ENCODE measurements at places on chromosomes 1 and 21. TPM values are rescaled to one million over a fixed set of nuclear protein-coding genes. Genes with fewer than 3 reads are reported as not detected.

The KCNN3 gene
- 50.8 TPM for total RNA-seq

The NCAM2 gene
- total RNA-seq, result not detected

The RPL22 gene
- 589 TPM for total RNA-seq

The SNRNP40 gene
- 99.9 TPM for total RNA-seq

The GSTM1 gene
- total RNA-seq, result not detected

The AMIGO1 gene
- total RNA-seq, result 0.15 TPM

DNA sequence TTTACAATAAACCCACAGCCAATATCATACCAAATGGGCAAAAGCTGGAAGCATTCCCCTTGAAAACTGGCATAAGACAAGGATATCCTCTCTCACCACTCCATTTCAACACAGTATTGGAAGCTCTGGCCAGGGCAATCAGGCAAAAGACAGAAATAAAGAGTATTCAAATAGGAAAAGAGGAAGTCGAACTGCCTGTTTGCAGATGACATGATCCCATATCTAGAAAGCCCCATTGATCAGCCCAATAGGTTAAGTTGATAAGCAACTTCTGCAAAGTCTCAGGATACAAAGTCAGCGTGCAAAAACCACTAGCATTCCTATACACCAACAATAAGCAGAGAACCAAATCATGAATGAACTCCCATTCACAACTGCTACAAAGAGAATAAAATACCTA, 235.5 kb downstream of the DPYD start:
- DNase-seq, result no peak

GRCh38 chr21:42615924-42616323, 37.5 kb upstream of the PDE9A start:
- DNase-seq, result no peak

GRCh38 chr1:36183309-36183856, 27.4 kb downstream of the MAP7D1 start:
- no peak for DNase-seq

- DNase-seq, result no peak
Observed at GRCh38 chr1:206690516-206690915, 5.8 kb downstream of the MAPKAPK2 start.

GRCh38 chr1:53071167-53071865, 9.3 kb downstream of the PODN start:
- DNase-seq, result no peak

DNA sequence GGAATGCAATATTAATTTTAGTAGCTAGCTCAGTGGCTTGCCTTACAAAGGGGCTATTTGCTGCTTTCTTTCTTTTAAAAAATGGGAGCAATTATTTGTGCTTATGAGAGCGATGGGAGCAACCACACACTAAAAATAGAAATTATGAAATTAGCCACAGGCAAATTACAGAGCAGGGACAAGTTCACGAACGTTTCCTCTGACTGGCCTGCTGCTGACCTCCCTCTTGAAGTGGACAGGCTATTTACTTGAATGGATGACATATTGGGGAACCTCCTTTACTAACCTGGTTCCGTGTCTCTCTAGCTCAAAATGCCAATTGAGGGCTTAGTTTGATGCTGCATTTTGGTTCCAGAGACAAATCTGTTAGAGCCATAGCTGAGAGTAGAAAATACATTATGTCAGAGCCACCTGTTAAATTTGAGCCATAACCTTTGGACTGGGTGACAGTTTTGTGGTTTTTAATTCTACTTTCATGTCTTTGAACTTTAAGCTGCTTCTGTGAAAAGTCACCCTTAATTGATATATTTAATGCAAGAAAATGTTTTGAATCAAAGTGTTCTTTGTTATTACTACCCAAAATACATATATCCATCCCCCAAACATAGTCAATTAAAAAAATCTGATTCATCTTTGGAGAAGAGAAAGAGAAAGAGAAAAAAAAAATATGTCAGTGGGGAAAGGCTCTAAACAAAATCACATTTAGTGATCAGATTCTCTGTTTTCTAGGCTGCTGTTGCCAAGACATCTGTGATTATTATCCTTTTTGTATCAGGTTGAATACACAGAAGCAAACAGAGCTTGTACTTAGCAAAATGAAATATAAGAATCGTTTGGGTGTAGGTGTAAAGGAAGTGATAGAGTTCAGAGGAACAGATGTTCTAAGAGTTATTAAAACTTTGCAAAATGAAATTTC, 351.9 kb downstream of the ADGRL2 start:
- no peak for DNase-seq

DNA sequence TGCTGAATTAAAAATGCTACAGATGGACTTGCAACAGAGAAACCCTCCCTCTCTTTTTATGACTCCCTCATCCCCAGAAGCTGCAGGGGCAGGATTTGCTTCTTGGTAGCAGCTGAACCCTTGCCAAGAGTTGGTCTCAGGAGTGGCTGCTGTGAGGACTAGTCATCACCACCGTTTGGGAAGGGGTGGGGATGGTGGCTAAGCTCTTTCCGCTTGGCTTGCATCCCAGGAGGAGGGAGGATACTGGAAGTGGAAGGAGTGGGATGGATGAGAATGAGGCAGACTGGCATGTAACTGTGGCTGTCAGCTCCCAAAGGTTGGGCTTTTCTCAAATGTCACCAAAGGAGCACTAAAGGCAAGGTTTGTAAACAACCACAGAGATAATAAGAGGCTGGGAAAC, 50.8 kb upstream of the COL24A1 start:
- DNase-seq, result no peak

- no peak for DNase-seq
Observed at GRCh38 chr1:208053661-208054060, 142.7 kb upstream of the CD34 start.

- DNase-seq, result no peak
Observed at GRCh38 chr1:22517956-22518355, 45.3 kb upstream of the EPHA8 start.

DNA sequence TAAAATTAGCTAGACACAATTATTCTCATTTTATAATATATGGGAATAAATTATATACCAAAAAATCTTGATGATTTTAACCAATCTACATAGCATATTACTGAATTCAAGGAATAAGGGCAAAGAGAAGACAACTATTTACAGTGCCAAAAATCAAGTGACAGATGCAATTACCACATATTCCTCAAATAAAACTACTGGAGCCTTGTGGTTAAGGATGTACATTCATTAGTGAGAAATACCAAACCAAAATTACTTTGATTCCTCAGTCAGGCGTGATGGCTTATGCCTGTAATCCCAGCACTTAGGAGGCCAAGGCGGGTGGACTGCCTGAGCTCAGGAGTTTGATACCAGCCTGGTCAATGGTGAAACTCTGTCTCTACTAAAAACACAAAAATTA, 68.8 kb upstream of the RBM34 start:
- no peak for DNase-seq

DNA sequence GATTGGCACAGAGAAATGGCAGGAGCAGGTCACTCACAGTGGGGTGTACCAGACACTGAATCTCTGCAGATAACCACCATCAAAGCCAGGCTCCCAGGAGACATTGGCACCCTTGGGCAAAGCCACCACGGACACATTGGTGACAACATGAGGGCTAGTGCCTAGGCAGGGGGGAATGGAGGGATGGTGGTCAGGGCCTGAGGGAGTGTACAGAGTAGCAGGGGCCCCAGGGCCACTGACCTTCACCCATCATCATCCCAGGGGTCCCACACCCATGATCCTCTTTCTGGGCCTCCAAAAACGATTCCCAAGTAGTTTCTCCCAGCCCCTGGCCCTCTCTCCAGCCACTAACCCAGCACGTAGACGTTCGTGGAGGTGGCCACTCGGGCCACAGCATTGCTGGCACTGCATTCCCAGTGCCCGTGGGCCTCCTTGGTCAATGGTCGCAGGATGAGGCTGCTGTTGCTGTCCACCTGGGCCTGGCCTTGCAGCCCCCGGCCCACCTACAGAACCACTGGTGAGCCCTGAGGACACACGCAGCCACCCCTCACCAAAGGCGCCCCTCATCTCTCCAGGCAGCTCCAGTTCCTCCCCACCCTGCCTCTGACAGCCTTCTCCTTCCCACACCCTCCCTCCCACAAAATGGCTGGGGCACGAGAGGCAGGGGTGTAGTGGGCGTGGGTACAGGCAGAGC, 5.9 kb upstream of the TAGLN2 start:
- no peak for DNase-seq

GRCh38 chr1:31412205-31412604, 808 bp upstream of the SERINC2 start:
- DNase-seq, result no peak

DNA sequence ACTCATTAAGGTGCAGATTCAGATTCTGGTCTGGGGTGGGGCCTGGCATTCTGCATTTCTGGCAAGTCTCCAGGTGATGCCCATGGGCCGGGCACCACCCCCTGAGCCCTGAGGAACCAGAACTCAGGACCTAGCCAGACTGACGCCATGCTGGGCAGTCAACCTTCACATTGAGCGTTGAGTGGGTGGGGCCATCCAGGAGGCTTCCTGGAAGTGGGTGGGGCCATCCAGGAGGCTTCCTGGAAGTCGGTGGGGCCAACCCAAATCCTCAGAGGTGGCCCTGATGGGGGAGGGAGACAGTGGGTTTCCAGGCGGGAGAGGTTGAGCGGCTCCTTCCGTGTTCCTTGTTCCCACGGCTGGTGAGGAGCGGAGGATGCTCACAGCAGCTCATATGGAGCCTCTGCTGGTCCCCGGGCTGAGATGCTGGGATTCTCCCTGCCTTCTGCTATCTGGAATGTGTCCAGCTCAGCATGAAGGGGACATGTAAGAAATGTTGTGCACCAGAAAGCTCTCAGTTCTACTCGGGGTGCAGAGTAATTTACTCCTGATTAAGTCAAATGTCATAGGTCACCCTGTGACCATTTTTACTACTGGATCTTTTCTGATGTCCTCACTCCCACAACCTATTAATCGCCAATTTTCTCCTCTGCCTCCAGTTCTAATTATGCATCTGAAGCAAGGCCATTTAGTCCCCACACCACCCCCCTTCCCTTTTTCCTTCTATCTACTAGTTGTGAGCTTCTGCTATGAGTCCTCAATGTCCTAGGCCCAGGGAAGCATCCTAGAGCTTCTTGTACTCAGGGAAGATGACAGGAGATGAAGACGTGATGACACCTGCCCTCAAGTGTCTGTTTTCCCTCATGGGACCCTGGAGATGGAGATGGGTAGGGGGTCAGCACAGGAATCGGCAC, 435.4 kb downstream of the PTPRU start:
- no peak for DNase-seq
